ENCODE measurements at places on chromosomes 4 and X. TPM values are rescaled to one million over a fixed set of nuclear protein-coding genes. Genes with fewer than 3 reads are reported as not detected.

The PPP4R3C gene
- total RNA-seq: not detected

The NUP62CL gene
- total RNA-seq: 2.5 TPM

The ADH7 gene
- not detected for total RNA-seq

DNA sequence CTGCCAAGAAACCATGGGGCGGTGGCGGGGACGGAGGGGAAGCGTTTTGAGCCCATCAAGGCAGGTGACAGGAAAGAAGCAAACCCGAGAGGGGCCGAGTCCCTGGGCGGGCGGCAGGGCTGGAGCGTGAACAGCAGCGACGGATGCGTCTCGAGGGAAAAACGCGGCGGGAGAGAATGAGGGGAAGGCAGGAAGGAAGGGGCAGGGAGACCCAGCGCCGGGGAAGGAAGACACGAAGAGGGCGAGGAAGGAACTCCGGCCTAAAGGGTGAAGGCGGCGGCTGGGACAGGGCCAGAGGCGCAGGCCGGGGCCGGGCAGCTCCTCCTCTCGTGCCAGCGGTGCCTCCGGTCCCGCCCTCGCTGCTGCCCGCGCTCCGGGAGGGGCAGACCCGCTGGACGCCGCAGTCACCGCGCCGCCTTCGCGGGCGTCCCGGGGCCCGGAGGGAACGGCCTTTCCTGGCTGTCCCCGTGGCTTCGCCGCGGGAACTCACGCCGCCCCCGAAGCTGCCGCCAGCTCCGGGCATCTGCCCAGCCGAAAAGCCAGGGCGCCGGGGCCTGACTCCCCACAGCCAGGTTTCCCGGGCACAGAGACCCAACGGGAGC lies 751 bp upstream of the RGS12 start:
- H3K27me3 ChIP-seq: peaks cover 12% of the 10 kb centered on the region
- DNase-seq: peak; percentile 37
- peak overlapping the region; percentile 79 for H3K4me3 ChIP-seq
- H3K4me1 ChIP-seq: peaks cover 12% of the 10 kb centered on the region
- H3K36me3 ChIP-seq: no peaks in the 10 kb centered on the region

GRCh38 chrX:915427-916229 lies 285.0 kb downstream of the SHOX start:
- no peaks in the 10 kb centered on the region for H3K36me3 ChIP-seq
- no peak overlapping the region for H3K4me3 ChIP-seq
- no peak overlapping the region for H3K27ac ChIP-seq
- no peaks in the 10 kb centered on the region for H3K4me1 ChIP-seq
- DNase-seq: peak; percentile 41
- H3K27me3 ChIP-seq: peaks cover 2% of the 10 kb centered on the region

- peaks cover 20% of the 10 kb centered on the region for H3K27me3 ChIP-seq
- no peaks in the 10 kb centered on the region for H3K4me1 ChIP-seq
- no peak for DNase-seq
- H3K27ac ChIP-seq: no peak overlapping the region
These were observed 1.3 kb upstream of the F11 start for GRCh38 chr4:186264660-186265059.
